COR-L47 (cell line): ENCODE measurements at places on chromosomes 7 and 10.
A peak's percentile ranks its signal among the peaks of the same experiment; 100 is the strongest.

DNA sequence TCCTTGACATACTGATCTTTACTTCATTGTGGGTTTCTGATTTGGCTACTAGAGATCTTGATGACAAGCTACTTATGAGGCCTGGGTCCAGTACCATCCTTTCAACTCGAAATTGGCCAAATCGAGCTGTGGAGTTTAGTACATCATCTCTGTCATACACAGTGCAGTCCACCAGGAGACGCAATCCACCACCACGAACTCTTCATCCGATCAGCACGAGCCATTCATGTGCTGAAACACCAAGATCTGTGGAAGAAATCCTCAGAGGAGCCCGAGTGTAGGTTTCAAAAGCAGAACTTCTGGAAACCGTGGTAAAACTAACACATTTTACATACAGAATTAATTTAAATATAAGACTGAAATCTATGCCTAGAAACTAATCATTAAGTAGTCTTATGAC lies 14.2 kb downstream of the DNAJC9 start:
- DNase-seq: no peak

- DNase-seq: no peak
These were observed 22.8 kb upstream of the ITGB8 start for GRCh38 chr7:20307901-20308300.

GRCh38 chr10:50497758-50498157 lies 126.0 kb downstream of the SGMS1 start:
- DNase-seq: no peak

GRCh38 chr10:123074215-123074614 lies 61.6 kb upstream of the HMX3 start:
- no peak for DNase-seq

GRCh38 chr7:151451156-151451555 lies 11.2 kb upstream of the CRYGN start:
- no peak for DNase-seq

- no peak for DNase-seq
These were observed 6.3 kb downstream of the MYOF start for GRCh38 chr10:93475871-93476270.

- DNase-seq: no peak
These were observed 58.5 kb upstream of the AHR start for GRCh38 chr7:17239683-17240521.

- no peak for DNase-seq
These were observed 82.0 kb downstream of the LRMDA start for GRCh38 chr10:75513292-75513885.

GRCh38 chr7:66748791-66749190 lies 8.3 kb downstream of the RABGEF1 start:
- DNase-seq: no peak

DNA sequence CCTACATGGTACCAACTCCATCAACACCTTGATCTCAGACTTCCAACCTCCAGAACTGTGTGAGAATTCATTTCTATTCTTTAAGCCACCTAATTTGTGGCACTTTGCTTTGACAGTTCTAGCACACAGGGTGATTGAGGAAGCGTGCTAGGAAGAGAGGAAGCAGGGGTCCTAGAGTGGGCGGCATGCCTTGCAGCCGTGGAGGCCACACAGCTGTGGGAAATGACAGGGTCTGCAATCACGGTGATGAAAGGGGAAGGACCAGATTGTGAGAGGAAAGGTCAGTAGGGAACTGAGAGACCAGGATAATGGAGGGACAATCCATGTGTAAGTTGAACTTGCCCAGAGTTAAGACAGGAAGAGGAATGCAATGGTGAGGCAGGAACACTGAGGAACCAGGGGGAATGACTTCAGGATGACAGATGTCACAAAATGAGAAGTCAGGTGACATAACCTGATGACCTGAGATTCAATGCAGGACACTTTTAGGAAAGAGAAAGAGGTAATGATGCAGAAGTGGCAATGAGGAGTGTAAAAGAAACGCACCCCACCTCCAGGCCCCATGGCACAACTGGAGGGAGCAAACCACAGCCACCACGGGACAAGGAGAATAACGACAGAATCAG lies 87.3 kb upstream of the PIK3CG start:
- no peak for DNase-seq

DNA sequence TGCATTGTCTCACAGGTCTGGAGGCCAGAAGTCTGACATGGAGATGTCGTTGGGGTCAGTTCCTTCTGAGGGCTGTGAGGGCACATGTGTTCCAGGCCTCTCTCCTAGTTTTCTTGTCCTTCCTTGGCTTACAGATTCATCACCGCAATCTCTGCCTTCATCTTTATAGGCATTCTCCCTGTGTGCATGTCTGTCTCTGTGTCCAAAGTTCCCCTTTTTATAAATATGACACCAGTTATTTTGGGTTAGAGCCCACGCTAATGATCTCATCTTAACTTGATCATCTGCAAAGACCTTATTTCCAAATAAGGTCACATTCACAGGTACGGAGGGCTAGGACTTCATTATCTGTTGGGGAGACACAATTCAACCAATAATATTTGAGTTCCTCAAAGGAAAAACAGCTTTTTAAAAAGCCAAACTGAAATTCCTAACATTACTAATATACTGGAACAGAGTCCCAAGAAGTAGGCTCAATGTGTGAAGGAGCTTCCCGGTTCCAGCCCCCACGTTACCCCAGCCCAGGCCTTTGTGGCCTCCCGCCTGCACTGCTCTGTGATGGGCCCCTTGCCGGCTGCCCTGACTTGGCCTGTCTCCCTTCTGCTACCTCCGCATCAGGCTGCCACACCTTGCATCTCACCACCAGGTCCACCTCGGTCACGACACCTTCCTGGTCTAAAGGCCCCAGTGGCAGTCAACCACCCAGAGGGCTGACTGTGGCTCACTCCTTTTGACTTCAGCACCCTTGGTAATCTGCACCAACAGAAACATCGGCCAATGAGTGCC lies 142.7 kb downstream of the KCNMA1 start:
- no peak for DNase-seq

- DNase-seq: no peak
These were observed 124.4 kb upstream of the NPS start for GRCh38 chr10:127424594-127425264.

DNA sequence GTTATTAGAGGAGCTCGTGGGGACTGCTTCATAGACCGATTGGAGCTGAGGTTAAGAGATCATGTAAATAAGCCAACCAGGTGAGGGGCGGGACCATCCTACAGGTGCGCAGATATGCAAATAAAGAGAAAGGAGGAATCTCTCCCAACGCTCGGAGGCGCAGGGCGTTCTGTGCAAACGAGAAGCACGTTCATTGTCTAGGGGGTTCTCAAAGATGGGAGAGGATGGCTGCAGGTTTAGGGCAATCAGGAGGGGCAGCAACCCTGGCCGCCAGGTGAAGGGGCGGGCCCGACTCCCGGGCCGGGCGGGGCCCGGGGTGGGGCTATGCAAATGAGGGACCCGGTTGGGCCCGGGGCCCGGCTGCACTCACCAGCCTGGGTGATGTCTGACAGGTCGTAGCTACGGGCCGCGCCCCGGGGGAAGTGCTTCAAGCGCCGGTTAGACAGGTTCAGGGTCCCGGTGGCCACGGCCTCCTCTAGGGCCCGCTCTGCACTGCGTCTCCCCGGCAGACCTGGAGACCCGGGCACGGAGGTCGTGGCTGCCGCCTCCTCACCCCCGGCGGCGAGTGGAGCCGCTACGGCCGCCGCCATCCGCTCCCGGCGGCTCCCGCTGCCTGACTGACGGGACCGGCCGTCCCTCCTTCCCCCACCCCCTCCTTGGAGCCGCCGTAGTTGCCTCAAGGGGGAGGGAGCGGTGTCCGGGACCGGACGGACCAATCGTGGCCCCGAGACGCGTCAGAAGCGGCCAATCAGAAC lies at the start of gene LRCH4:
TSS of gene LRCH4 (minus strand) at position 619 of the 755 bp plus-strand sequence. CDS start at position 590, 29 bp downstream.
- peak; percentile 23 for DNase-seq

DNA sequence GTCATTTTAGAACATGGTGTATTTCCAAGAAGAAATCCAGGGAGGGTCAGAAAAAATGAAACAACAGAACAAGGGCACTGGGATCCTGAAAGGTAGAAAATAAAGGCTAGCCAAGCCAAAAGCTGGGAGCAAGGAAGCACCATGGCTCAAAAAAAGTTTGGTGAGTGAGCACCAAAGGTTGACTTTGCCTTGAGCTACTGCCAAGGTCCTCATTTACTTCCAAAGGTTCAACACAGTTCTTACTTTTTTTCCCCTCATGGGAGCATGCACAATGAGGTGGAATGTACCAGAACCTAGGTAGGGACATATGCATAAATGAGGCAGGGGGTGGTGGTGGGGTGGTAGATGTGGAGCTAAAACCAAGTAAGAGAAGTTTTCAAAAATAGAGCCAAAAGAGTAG lies 182.8 kb downstream of the CPEB3 start:
- DNase-seq: no peak

DNA sequence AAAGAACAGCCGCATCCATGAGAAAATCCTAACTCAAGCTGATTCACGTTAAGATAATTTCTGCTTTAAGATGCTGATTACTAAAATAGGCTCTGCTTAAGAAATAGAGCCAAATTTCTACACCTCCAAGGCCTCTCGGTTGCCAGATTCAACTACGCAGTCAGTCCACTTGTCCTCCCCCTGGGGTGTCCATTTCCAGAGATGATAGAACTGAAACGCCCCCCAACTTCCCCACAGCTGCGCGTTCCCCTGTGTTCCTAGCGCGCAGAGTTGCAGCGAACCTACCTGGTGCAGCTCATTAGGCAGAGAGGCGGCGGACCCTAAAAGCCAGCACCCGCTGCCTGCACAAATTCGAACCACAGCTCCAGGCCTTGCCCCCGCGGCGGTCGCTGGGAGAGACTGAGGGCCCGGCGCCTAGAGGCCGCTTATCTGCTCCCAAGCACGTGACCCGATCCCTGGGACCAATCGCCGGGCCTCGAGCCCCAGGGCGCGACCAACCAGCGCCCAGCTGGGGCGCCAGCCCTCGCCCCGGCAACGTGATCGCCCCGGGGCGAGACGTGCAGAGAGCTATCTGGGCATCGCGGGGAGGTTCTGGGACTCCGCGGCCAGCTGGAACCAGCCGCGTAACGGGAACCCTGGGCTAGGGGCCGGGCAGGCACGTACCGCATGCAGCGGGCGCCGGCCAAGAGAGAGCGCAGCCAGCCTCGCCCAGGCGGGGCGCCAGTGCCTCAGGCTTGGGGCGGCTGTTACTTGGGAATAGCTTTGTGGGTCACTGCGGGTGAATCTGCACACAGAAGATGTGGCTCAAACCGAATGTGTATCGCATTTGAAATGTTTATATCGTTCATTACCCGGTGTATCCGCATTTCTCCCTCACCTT lies at the start of gene PPP1R3C:
TSS of gene PPP1R3C (minus strand) at position 401 of the 880 bp plus-strand sequence. CDS start at position 299, 102 bp downstream.
- peak; percentile 89 for DNase-seq

DNA sequence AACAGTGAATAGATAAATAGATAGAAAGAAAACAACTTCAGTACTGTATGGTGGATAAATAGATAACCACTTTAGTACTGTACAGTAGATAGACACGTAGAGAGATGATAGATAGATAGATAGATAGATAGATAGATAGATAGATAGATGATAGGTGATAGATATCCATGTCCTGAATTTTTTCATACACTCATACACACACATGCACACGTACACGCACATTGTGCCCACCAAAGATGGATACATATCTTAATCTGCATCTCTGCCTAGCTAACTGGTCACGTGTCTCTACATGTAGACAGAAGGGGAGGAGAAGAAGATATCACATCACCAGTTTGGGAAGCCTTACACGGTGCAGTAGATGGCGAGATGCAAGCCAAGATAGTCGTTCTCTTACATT lies 99.2 kb downstream of the ARID5B start:
- no peak for DNase-seq

GRCh38 chr10:58350023-58350422 lies 15.2 kb downstream of the UBE2D1 start:
- DNase-seq: no peak

GRCh38 chr7:72326365-72326764 lies 85.8 kb downstream of the CALN1 start:
- DNase-seq: no peak
